RWPE1 (cell line): ENCODE measurements at places on chromosomes 13 and 19.

DNA sequence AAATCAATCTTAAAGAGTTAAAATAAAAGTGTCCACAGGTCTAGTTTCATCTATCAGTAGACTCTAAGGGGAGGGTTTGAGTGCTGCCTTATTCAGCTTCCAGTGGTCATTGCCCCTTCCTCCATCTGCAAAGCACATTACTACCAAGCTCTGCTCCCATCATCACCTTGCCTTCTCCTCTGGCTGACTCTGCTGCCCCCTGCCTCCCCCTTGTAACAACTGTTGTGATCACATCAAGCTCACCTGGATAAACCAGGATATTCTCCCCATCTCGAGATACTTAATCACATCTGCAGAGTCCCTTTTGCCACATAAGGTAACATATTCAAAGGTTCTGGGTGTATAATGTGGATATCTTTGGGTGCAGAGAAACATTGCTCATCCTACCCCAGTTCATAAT is 43.3 kb upstream of the GPC6 start:
- no peak for DNase-seq

GRCh38 chr19:991174-991931 is 7.2 kb downstream of the WDR18 start:
- DNase-seq = peak; percentile 45

GRCh38 chr13:59906413-59907049 is 257.2 kb downstream of the DIAPH3 start:
- DNase-seq = peak; percentile 6

DNA sequence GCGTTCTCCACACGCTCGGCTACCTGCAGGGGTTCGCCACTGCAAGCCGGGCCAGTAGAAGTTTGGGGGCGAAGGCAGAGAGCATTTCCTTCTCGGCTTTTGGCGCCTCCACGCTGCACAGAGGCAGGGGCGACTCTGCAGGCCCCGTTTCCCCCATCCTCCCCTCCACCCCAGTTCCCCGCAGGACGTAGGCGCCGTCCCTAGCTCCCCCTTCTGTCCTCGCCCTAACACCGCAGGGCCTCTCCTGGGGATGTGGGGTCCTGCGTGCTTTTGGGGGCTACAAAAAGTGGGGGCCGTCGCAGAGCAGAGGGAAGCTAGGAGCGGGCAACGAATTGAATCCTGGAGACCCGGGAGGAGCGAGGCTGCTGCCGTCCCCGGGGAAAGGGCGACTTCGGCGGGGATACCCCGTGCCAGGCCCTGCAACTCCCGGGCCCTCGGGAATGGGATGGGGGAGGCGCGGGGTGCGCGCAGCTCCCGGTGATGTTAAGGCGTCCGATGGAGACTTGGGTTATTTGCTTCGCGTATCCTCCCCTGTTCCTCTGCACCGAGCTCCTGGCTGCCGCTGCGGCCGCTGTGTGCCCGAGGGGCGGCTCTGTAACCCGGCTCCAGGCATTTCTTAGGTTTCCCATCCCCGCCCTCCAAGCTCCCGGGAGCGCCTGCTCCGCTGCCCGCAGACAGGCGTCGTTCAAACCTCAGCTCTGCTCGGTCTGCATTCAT is 255.9 kb upstream of the SOX21 start:
- DNase-seq = no peak

DNA sequence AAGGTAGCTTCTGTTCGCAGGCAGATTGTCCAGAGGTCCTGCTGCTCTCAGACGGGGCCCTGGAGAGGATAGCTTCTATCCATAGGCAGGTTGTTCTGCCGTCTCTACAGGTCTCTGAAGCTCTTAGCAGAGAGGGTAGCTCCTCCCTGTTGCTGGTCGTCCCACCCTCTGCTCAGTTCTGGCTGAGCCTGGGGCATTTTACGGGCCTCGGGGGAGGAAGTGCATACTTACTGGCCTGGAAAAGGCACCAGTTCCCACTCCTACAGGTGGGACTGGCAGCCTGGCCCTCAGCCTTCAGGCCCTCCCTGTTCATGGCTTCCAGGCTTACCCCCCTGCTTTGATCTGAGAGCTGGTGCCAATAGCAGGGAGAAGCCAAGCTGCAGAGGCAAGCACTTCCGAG is 42.3 kb downstream of the USPL1 start:
- DNase-seq = no peak
